ENCODE measurements at places on chromosomes 7 and 10. TPM values are rescaled to one million over a fixed set of nuclear protein-coding genes. Genes with fewer than 3 reads are reported as not detected.

CTAGE8 gene
- total RNA-seq: 10.2 TPM

DENND2A gene
- 1.6 TPM for total RNA-seq

PCLO gene
- total RNA-seq: 23.1 TPM

DNA sequence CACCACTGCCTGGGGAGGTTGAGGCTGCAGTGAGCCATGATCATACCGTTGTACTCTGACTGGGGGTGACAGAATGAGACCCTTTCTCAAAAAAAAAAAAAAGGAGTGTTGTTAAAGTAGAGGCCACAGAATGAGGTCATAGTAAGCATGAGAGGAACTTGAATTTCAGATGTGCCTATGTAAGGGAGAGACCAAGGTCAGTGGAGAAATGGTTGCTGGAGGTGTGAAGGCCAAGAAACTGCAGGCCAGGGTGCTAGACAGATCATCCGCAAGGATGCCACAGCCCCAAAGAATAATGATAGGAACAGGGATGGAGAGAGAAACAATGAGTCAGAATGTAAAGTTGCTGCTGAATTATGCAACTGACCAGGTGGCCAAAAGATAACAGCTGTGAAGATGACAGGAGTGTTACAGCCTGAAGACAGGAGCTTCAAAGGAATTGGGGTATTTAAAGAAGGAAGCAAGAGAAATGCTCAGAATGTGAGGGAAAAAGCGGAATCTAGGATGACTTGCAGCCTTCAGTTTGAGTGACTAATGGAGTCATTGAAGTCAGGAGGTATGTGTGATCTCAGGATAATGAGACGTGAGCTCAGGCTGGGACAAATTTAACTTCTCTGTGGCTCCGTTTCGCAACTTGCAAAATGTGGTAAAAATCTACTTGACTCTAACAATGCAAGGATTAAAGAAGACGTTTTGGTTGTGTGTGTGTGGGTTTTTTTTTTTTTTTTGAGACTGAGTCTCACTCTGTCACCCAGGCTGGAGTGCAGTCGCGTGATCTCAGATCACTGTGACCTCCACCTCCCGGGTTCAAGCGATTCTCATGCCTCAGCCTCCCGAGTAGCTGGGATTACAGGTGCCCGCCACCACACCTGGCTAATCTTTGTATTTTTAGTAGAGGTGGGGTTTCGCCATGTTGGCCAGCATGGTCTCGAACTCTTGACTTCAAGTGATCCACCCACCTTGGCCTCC, 22.2 kb downstream of the TYW1B start:
- DNase-seq: no peak

- DNase-seq: no peak
These were observed 77.0 kb downstream of the ABLIM1 start for GRCh38 chr10:114581071-114581470.

DNA sequence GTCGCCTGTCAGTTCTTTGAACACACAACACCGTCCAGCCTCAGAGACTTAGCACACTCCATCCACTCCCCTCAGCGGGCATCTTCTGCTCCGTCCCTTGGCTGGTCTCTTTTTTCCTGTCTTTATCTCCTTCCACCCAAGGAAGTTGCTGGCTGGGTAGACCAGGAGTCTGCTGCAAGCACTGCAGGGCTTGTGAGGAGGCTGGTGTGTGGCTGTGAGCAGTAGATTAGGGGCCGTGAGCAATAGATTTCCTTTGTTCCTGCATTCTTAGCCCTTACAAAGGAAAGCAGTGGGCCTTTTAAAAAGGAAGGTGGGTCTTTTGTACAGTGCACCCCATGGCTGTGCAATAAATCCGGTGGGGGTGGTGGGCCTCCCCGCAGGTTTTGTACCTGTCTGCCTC, 100.3 kb upstream of the BTBD16 start:
- no peak for DNase-seq

GRCh38 chr7:107917763-107918651, 27.0 kb downstream of the DLD start:
- no peak for DNase-seq

GRCh38 chr7:69002416-69002815, 595.9 kb upstream of the AUTS2 start:
- DNase-seq: no peak

DNA sequence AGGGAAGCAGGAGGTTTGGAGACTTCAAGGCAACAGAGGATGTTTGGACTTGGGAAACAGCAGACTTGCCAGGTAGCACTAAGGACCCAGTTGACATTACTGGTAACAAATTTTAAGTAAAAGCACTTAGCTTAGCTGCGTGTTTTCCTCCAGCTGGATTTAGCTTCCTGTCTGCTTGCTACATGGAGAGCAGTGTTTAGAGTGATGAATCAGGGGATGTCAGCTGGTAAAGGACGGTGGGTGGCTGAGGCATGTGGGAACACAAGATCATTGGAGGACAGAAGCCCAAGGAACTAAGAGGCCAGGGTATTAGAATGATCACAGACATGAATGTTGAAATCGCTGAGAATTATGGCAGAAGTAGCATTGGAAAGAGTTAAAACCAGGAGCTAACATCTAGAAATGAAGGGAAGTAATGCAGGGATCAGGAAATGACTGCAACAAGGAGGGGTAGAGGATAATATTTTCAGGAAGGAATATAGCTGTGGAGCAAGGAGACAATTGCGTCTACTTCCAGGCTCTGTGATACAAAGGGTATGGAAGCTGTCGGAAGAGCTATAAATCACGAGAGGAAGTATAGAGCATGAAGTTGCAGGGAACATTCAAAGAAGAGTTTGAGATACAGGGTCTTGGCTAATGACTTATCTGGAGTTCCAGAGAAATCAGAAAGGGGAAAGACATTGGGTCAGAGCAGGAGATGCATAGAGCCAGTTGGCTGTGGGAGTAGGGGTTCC, 34.4 kb downstream of the CALD1 start:
- DNase-seq: no peak

DNA sequence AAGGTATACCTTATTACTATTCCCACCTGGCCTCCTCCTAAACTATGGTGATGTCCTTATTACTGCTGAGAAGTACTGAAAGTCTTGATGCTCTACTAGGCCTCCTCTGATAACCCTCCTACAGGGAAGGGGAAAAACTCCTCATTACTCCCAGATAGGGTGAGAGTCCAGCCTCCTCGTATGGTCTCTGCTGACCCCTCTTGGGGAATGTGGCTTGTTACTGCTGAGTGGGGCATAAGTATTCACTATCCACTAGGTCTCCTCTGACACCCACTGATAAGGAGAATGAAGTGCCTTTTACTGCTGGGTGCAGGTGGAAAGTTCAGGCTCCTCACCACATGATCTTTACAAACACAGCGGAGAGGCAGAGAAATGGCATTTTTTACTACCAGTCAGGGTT, 222.9 kb downstream of the CHRM2 start:
- DNase-seq: no peak

DNA sequence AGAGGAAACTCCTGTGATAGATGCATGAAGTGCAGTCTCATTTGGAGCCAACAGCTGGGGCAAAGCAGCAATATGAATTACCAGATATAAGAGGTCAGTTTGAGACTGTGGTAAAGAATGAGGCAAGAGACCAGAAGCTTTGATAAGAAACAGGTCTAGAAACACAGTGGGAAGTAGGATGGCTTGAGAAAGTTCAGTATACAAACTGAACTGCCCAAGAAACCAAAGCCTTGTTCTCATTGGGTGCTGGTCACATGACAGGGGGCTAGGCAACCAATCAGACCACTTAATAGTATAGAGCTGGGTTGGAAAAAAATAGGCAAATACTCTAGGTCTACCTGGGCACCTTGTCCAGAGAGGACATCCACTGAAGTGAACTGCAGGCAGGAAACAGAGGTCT, 46.2 kb upstream of the PLCE1 start:
- DNase-seq: no peak

DNA sequence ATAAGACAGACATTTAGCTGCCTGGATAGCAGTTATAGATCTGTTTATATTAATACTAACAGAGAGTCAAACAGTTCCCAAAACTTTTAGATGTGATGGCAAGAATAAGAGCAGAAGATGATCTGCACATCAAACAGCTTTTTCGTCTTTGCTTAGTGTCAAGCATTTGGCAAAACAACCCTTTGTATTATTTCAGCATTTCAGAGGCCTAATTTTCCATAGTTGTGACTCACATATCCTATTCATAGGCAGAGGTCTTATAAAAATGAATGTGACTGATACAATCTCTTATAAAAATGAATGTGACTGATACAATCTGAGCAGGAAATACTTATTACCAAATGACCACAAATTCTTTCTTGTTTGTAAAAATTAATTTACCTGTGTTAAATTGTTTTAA, 71.2 kb downstream of the LRRTM3 start:
- DNase-seq: no peak

- DNase-seq: no peak
These were observed 39.1 kb downstream of the CDK1 start for GRCh38 chr10:60817398-60817805.
